ENCODE measurements at places on chromosomes 5 and 9.

GRCh38 chr5:51632027-51632426, 248.8 kb downstream of the ISL1 start:
- no peak for DNase-seq
- H3K4me1 ChIP-seq: no peaks in the 10 kb centered on the region
- no peaks in the 10 kb centered on the region for H3K27me3 ChIP-seq
- H3K27ac ChIP-seq: no peak overlapping the region

- H3K4me3 ChIP-seq: no peak overlapping the region
- H3K36me3 ChIP-seq: peaks cover 3% of the 10 kb centered on the region
- no peak for DNase-seq
- no peaks in the 10 kb centered on the region for H3K4me1 ChIP-seq
- H3K27me3 ChIP-seq: no peaks in the 10 kb centered on the region
Observed at GRCh38 chr9:134708672-134709038, 67.1 kb downstream of the COL5A1 start.

- H3K36me3 ChIP-seq: no peaks in the 10 kb centered on the region
- peaks cover 32% of the 10 kb centered on the region for H3K27me3 ChIP-seq
- H3K27ac ChIP-seq: no peak overlapping the region
- no peaks in the 10 kb centered on the region for H3K4me1 ChIP-seq
- H3K4me3 ChIP-seq: no peak overlapping the region
- no peak for DNase-seq
Observed at GRCh38 chr5:169289520-169289919, 11.4 kb downstream of the SLIT3 start.

DNA sequence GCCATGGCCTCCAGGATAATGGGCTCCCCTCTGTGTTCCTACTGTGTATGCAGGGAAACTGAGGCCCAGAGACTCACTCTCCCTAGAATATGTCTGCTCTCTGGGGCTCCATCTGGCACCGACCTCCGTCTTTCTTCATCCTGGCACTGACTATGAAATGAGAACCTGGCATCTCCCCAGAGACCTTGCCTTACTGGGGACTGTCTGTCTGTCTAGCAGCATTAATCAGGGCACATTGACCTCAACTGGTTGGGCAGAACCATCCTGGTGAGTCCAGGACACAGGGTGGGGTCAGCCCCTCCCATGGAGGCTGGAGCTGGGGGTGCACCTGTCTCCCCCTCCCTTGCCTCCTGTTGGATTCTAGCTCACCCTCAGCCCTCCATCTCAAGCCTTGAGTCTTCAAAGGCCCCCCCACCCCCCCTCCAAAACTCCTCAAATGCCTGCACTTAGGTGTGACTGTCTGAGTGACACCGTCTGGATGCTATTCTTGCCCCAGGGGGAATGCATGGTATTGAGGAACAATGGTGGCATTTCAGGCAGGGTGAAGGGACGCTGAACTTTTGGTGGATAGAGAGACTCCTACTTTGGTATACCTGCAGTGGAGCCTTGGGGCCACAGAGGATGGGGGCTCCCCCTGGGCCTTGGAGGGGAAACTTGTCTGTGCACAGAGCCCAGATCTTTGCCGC, 12.8 kb upstream of the PITX1 start:
- peaks cover 98% of the 10 kb centered on the region for H3K27me3 ChIP-seq
- H3K27ac ChIP-seq: no peak overlapping the region
- no peak overlapping the region for H3K4me3 ChIP-seq
- no peak for DNase-seq
- H3K4me1 ChIP-seq: no peaks in the 10 kb centered on the region
- H3K36me3 ChIP-seq: no peaks in the 10 kb centered on the region

DNA sequence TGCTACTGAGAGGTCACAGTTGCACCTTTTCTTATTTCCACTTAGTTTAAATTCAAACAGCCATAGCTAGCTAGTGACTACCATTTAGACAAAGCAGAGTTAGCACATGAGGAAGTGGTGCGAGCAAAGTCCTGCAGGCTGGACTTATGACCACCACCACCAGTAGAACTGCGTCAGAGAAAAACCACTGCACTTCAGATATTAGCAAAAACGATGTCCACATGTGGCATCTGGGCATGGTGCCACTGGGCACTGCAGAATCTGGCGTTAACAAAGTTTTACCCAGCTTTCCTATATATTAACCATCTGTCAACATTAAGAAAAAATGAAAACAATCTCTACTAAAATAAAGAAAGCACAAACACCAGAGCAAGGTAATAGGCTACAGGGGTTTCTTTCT, 80.1 kb downstream of the SPTLC1 start:
- no peaks in the 10 kb centered on the region for H3K4me1 ChIP-seq
- DNase-seq: no peak
- H3K36me3 ChIP-seq: peaks cover 84% of the 10 kb centered on the region

- H3K36me3 ChIP-seq: no peaks in the 10 kb centered on the region
- peaks cover 26% of the 10 kb centered on the region for H3K4me1 ChIP-seq
- no peaks in the 10 kb centered on the region for H3K27me3 ChIP-seq
- no peak overlapping the region for H3K4me3 ChIP-seq
- no peak overlapping the region for H3K27ac ChIP-seq
- peak; percentile 14 for DNase-seq
Observed at GRCh38 chr5:167797933-167798332, 493.5 kb upstream of the WWC1 start.

DNA sequence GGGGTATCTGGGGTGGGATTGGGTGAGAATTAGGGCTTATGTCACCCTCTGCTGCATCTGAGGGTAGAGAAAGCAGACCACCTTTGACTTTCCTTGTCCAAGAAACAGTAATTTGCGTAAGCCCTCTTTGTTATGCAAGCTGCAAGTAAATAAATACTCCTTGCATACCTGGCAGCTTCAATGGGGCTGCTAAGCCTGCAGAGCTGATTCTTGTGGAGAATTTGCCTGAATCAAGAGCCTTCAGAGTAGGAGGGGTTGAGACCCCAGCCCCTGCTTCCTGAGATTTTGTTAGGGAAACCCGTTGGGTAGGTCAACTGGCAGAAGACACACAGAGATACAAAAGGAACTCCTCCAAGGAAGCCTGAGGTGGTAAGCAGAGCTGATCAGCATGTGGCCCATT, 515.1 kb downstream of the DMAC1 start:
- peak overlapping the region; percentile 59 for H3K4me3 ChIP-seq
- no peaks in the 10 kb centered on the region for H3K36me3 ChIP-seq
- peaks cover 9% of the 10 kb centered on the region for H3K27me3 ChIP-seq
- peaks cover 25% of the 10 kb centered on the region for H3K4me1 ChIP-seq
- no peak overlapping the region for H3K27ac ChIP-seq

- H3K27me3 ChIP-seq: no peaks in the 10 kb centered on the region
- H3K4me3 ChIP-seq: no peak overlapping the region
- H3K27ac ChIP-seq: no peak overlapping the region
Observed at GRCh38 chr5:130715541-130715940, 449.5 kb downstream of the HINT1 start.

DNA sequence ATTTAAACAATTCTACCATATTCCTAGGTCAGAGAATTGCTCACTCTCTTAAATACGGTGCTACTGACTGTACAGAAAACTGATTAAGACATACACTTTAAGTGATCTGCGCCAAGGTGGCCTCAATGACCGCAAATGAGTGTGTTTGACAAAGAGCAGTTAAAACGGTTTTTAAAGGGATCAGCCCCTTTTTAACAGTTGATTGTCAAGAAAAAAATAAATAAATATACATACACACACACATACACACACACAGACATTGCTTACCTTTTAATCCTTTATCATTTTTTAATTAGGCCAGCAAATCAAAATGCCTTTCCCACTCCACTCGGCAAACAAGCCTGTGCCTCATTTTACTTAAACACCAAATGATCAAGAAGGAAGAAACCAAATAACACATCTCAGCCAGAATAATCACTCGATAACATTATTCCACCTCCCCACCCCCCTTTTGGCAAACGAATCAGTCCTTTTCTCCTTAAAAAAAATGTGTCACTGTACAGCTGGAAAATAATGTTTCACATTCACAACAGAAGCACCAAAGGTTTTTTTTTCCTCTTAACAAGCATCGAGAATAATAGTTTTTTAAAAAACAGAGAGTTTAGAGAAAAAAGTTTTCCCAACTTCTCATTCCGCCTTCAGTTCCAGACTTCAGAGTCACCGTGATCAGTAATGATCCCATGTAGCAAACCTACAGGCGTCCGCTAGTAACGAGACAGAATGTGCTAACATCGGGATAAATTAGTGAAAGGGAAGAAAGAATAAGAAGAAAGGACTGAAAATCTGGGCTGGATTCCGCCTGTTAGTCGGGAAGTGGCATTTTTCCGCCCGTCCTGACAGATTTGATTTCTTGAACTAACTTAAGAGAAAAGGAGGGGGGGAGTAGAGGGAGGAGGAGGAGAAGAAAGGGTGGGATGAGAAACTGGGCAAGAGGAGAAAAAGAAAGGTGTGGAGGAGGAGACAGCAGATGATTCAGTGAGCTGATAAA, at the start of gene ZNF608:
Gene ZNF608, minus strand, starts transcription at position 712 of the 988 bp plus-strand sequence. CDS start 1,650 bp downstream, outside the sequence.
- peak; percentile 78 for DNase-seq
- peaks cover 6% of the 10 kb centered on the region for H3K36me3 ChIP-seq
- no peaks in the 10 kb centered on the region for H3K27me3 ChIP-seq

DNA sequence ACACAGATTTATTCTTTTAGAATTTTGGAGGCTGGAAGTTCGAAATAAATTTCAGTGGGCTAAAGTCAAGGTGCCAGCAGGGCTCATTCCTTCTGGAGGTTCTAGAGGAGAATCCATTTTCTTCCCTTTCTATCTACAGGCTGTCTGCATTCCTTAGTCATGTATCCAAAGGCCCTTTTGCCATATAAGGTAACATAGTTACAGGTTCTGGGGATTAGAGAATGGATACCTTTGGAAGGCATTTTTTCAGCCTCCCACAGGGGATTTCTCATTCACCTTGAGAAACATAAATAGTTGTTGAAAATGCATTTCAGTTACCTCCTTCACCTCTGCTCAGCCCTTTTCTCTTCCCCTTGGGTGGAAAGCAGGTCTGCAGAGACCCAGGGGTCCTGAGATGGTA, 280.0 kb upstream of the MAP3K1 start:
- no peak overlapping the region for H3K27ac ChIP-seq
- DNase-seq: no peak
- H3K36me3 ChIP-seq: no peaks in the 10 kb centered on the region
- peaks cover 6% of the 10 kb centered on the region for H3K4me1 ChIP-seq
- H3K4me3 ChIP-seq: no peak overlapping the region

- no peaks in the 10 kb centered on the region for H3K36me3 ChIP-seq
- no peaks in the 10 kb centered on the region for H3K4me1 ChIP-seq
- DNase-seq: no peak
Observed at GRCh38 chr5:124370601-124371000, 375.8 kb downstream of the ZNF608 start.

DNA sequence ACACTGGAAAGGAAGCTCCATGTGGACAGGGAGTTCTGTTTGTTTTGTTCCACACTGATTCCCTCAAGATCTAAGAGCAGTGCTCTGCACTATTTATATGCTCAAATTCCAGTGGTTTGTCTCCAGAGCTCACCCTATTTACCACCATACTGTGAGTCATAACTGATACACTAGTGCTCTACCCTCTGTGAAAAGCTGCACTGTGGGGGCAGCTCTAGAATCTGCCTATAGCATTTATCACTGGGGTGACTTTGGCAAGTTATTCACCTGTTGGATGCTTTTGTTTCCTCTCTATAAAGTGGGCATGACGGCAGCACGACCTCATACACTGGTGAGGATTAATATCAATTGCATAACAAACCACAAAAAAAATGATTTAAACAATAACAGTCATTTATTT, 307.8 kb downstream of the NR2F1-AS1 start:
- no peaks in the 10 kb centered on the region for H3K27me3 ChIP-seq
- no peak overlapping the region for H3K4me3 ChIP-seq
- no peak for DNase-seq

DNA sequence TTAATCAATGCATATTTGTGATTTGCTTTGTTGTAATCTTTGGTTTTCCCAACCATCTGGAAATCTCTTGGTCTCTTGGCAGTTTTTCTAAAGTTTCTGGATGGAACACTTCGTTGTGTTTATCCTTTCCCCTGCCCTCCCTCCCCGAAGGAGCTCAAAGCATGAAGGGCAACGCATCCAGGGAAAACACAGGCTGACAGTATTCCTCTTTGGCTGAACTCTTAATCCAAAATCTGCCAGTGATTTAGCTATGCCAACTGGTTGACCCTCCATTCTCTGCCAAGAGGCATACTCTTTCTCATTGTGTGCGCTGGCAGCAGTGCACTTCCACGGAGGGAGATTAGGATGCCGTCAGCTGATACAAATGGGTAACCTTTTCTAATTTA, 20.5 kb downstream of the ZBTB34 start:
- no peaks in the 10 kb centered on the region for H3K27me3 ChIP-seq
- peaks cover 7% of the 10 kb centered on the region for H3K4me1 ChIP-seq
- H3K4me3 ChIP-seq: no peak overlapping the region
- H3K36me3 ChIP-seq: peaks cover 46% of the 10 kb centered on the region

- DNase-seq: no peak
- H3K4me1 ChIP-seq: no peaks in the 10 kb centered on the region
- H3K27ac ChIP-seq: no peak overlapping the region
- H3K4me3 ChIP-seq: no peak overlapping the region
- no peaks in the 10 kb centered on the region for H3K36me3 ChIP-seq
- H3K27me3 ChIP-seq: no peaks in the 10 kb centered on the region
Observed at GRCh38 chr9:89531766-89532165, 33.9 kb upstream of the SEMA4D start.

- no peak for DNase-seq
- no peaks in the 10 kb centered on the region for H3K4me1 ChIP-seq
- H3K27me3 ChIP-seq: no peaks in the 10 kb centered on the region
- H3K4me3 ChIP-seq: no peak overlapping the region
Observed at GRCh38 chr5:156623381-156624040, 226.6 kb upstream of the PPP1R2B start.

- DNase-seq: no peak
- no peak overlapping the region for H3K27ac ChIP-seq
- H3K27me3 ChIP-seq: no peaks in the 10 kb centered on the region
- H3K36me3 ChIP-seq: no peaks in the 10 kb centered on the region
- H3K4me1 ChIP-seq: no peaks in the 10 kb centered on the region
Observed at GRCh38 chr9:110452227-110452801, 114.7 kb upstream of the TXNDC8 start.

DNA sequence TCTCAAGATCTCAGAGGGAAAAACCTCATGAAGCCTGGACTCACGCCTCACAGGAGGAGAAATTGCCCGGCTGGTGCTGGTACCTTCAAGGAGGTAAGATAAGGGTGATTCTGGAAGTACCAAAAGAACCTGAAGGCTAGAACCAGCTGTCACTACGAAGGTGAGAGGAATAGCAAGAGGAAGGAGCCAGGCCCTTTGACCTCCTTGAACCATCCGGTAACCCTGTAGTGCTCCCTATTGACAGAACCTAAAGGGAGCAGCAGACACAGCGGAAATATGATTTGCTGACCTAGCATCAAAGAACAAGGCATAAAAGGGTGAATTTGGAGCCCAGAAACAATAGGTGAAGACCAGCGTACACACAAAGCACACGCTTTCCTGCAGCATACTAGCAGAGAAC, 92.2 kb downstream of the DOCK8 start:
- no peak overlapping the region for H3K4me3 ChIP-seq
- H3K27ac ChIP-seq: no peak overlapping the region
- peaks cover 9% of the 10 kb centered on the region for H3K36me3 ChIP-seq
- DNase-seq: peak; percentile 71
- no peaks in the 10 kb centered on the region for H3K4me1 ChIP-seq
- H3K27me3 ChIP-seq: no peaks in the 10 kb centered on the region

GRCh38 chr5:63573380-63573779, 388.9 kb downstream of the HTR1A start:
- H3K4me1 ChIP-seq: no peaks in the 10 kb centered on the region
- H3K36me3 ChIP-seq: no peaks in the 10 kb centered on the region
- H3K4me3 ChIP-seq: no peak overlapping the region
- no peaks in the 10 kb centered on the region for H3K27me3 ChIP-seq
- DNase-seq: no peak
